Activated gamma-delta T cell treated with Interleukin-2 at 50 U/mL for 16 hours (primary cell): ENCODE measurements at places on chromosomes 16 and 17.
A peak's percentile ranks its signal among the peaks of the same experiment; 100 is the strongest.

- DNase-seq = no peak
Observed at GRCh38 chr17:14360856-14361255, 60.0 kb downstream of the HS3ST3B1 start.

- no peak for DNase-seq
Observed at GRCh38 chr16:53022374-53022773, 30.3 kb downstream of the CHD9NB start.

DNA sequence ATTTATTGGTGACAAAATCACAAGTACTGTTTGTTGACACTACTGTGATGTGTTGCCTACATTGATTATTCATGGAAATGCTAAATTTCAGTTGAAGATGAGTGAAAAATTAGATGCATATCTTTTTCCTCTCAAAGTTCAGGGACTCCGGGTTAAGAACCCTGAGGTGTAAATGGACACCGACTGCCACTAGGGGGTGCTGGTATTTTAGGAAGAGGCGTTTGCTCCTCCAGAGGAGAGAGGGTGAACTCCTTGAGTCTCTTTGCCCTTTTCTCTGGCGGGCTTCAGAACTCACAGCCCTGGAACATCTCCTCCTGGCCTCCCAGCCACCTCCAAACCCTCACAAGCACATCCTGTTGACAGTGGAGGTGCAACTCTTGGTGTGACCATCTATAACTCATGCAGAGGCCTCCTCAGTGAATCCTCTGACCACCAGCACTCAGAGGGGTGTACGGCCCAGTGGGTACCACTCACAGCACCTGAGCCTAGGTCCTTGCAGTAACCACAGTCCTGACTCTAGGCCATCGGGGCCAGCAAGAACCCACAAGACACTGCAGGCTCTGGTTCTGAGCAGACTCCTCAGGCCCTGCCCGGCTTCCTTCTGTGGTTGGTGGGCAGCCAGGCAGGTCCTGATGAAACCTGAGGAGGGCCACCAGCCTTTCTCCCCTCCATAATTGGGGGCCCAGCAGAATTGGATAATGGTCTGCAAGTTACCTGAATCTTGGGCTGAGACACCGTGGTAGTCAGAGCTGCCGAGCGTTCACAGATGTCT lies 26.2 kb upstream of the PIK3R5 start:
- peak; percentile 64 for DNase-seq

DNA sequence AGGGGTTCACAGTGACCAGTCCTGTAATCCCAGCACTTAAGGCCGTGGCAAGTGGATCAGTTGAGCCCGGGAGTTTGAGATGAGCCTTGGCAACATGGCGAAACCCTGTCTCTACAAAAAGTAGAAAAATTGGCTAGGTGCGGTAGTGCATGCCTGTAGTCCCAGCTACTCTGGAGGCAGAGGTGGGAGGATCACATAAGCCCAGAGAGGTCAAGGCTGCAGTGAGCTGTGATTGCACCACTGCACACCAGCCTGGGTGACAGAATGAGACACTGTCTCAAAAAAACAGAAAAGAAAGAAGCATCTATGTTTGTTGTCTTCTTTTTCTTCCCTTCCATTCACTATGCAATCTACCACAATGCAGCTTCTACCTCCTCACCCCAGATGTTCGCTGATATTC lies 151.9 kb upstream of the RBL2 start:
- no peak for DNase-seq

DNA sequence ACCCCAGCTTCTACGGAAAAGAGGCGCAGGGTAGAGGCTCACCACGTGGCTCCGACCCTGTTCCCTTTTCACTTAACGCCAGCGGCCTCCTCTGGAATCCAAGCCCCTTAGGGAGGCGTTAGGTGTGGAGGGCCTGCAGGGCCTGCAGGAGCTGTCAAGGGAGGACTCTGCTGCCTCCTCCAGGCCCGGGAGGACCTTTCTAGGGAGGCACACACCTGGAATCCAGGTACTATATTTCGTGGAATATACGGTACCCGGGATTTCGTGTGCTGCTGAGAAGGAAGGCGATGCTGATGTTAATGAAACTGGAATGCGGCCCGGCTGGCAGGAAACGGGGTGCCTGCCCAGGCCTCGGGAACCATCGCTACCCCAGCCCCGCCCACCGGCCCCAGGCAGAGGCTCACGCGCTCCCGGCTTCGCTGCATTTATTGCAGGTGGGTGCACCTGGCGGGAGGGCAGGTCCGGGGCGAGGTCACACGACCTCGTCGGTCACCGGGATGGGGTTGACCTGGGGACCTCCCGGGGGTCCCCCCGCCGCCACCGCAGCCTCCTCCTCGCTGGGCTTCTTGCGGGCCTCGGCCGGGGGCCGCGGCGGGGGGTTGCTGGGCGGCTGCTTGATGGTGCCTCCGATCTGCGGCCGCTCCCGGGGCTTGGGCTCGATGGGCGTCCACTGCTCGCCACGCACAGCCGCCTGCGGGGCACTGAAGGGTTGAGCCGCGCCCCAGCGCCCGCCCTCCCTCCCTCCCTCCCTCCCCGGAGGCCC lies 4.7 kb downstream of the IL17C start:
- no peak for DNase-seq

GRCh38 chr17:47176389-47176826 lies 12.7 kb downstream of the CDC27 start:
- DNase-seq = no peak

GRCh38 chr17:80774146-80774545 lies 217.5 kb upstream of the CHMP6 start:
- no peak for DNase-seq

DNA sequence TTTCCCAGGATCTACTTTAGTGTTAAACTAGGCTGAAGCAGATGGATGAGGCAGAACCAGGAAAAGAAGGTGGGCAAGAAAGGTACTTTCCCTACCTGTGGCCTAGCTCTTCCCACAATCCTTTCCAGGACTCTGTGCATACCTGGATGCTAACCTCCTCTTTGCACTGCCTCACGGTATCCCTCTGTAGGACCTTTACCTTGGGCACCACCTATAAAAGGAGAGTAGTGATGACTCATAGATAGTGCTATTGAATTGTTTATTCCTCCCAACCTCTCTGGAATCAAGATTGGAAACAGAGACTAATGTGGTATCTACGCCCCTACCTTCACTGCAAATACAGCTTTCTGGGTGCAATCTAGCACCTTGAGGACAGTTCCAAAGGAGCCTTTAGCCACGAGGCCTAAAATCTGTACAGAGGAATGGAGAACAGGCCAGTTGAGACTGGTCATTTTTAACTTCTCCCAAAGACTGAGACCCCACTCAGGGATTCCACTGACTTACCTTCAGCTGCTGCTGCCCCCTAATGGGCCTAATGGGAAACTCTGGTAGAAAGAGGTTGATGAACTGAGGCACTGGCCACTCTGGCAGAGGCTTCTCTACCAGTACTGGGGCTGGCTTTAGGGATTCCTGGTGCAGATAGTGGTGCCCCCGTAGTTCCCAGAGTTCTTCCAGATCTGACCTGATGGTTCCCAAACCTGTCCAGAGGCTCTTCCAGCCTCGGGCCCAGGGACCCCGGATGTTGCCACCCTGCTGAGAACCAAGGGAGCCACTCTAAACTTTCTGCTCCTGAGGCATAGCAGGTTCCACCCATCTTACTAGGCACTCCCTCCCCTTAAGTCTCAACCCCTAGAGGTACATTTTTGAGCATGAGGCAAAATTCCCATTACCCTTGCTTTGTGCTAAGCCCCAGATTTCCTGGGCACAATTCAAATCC lies 781 bp downstream of the RSKR start:
- DNase-seq = peak; percentile 35

- no peak for DNase-seq
Observed at GRCh38 chr16:57308041-57308440, 23.6 kb upstream of the PLLP start.

- no peak for DNase-seq
Observed at GRCh38 chr17:36205637-36206485, 5.0 kb upstream of the CCL4L2 start.

DNA sequence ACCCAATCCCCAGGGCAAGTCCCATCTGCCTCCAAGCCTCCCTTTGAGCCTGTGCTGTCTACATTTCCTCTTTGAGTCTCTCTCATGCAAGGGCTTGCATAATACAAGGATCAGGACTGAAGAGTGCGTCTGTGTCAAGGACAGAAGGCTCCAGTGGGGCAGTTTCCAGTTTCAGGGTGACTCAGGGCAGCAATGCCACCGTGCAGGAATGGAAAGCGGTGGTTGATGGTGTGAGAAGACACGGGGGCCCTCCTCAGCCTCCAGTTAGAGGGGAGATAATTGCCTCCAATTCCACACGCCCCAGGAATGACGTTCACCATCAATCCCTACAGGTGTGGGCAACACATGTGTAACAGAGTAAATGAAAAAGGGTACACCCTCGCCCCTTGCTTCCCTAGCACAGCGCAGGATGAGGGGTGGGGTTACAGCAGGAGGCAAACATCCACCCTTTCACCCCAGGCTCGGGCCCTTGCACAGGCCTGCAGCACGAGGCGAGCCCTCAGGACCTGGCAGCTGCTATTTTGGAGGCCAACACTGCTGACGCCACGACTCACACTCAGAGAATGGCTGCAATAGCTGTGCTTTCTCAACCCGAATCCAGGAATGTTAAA lies 24.8 kb upstream of the SLC25A19 start:
- no peak for DNase-seq

DNA sequence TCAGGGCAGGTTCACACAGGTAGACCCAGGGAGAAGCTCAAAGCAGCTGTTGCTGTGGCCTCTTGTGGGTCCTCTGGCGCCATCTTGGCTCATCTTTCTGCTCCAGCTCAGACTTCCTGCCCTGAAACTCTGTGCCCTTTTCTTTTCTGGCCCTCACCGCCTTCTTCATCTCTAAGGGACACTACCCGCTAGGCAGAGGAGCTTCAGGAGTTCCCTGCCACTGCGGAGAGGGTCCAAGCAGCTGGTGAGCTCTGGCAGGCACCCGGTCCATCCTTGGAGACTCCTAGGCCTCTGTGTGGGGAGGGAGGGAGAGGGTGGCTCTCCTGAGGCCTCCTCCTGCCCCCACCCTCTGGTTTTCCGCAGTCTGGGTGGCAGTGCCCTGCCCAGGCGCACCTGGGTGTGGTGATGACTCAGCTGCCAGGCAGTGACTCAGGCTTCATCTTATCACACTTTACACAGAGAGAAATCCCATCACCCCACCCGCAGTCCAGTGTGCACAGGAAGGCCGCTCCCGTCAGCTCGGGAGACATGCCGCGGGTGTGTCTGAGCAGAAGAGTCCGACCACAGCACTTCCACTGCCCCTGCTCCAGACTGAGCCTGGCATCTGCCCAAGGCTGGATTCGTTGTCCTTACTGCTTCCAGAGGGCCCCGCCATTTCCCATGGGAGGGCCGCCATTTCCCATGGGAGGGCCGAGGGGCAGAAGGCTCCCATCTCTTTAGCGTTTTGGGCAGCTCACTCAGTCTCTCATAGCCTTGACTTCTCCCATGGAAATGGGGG lies 7.3 kb downstream of the NT5C start:
- DNase-seq = peak; percentile 65

- DNase-seq = no peak
Observed at GRCh38 chr16:27241658-27242057, 26.9 kb downstream of the NSMCE1 start.

GRCh38 chr16:75526032-75526790 lies 9.7 kb downstream of the CHST5 start:
- no peak for DNase-seq

- DNase-seq = no peak
Observed at GRCh38 chr16:50763211-50763610, 21.3 kb downstream of the CYLD start.

DNA sequence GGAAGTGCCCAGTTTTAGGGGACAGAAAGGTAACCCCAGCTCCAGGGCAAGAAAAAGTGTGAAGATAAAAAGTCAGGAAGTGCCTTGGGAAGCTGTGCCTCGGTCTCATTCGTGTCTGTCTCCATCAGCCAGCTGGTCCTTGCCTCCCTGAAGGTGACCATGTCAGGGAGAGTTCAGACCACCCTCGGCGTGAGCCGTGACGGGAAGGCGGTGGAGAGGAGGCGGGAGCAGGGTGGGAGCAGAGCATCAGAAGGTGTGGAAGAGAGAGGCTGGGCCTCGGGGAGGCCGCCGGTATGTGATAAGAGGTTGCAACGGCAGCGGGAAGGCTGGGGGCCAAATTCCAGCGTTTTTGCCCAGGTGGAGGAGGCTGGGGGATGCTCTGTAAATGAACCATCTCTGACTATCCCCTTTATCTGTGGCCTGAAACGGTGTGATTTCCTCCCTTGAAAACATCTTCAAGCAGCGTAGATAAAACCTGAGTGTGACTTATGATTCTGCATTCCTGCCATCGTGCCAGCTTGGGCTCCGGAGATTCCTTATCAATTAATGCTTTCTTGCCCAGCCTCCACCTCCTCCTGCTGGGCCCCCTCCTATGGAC lies 251.8 kb downstream of the IRF8 start:
- DNase-seq = no peak

GRCh38 chr16:7990626-7991260 lies 599.6 kb downstream of the TMEM114 start:
- no peak for DNase-seq

GRCh38 chr16:70735141-70735979 lies 49.5 kb upstream of the MTSS2 start:
- DNase-seq = no peak

DNA sequence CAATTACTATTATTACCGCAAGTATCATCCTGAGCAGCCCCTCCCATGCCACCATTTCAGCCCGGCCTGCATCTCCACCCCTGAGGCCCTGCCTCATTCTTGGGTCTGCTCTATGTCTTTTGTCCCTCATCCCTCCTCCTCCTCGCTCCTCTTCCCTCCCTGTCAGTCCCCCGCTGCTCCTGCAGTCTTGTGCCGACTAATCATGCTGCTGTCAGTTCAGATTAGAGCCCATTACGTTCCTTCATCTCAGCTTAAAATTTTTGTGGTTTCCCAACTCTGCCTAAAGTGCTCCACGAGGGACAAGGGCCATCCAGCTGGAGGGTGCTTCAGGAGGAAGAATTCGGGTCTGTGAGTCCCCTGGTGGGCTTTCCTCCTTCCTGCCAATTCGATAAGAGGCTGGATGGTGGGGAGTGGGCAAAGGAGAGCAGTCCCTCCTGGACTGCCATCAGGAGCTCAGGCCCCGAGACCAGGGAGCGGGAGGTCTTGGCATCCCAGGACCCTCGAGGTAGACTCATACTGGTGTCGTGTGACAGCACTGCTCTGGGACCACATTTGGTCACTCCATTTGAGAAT lies 32.9 kb upstream of the GOSR2 start:
- DNase-seq = no peak

- DNase-seq = no peak
Observed at GRCh38 chr17:45432405-45433158, at the start of gene ARHGAP27. TSS of gene ARHGAP27 (minus strand) at chr17:45432870. CDS start at chr17:45430279, 2,591 bp downstream.

- no peak for DNase-seq
Observed at GRCh38 chr17:20028443-20028842, 19.3 kb downstream of the SPECC1 start.

DNA sequence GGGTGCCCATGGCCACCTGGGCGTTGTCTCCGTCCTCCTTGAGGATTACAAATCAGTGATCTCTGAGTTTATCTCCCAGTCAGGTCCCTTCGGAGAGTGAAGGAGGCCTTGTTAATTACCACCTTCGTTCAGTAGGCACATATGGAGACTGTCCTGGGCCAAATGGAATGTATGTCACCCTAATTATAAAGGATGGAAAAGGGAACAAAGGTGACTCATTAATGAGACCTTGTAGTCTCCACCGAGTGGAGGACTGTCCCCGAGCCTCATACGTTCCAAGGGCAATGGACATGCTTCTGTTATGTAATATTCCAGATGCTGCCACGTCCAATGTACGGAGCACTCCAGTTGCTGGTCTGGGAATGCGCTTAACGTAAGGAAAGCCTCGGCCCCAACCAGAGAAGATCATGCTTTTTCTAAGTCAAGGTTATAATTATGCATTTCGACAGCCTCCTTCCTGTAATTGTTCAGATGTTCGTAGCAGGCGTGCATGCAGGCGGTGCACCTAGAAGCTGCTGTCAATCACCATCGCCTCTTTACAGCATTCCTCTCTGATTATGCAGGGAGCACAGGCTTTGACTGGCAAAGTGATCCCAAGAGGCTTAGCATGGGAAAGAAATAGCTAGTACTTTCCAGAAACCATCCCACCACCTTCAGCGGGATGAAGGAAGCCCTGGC lies 22.4 kb upstream of the SEC14L1 start:
- DNase-seq = no peak
